Stimulated activated CD8-positive, alpha-beta memory T cell treated with anti-CD3 and anti-CD28 coated beads, Interleukin-15, amount 100 ng/mL, for 24 hours (primary cell): ENCODE measurements at places on chromosomes 2 and 18.

DNA sequence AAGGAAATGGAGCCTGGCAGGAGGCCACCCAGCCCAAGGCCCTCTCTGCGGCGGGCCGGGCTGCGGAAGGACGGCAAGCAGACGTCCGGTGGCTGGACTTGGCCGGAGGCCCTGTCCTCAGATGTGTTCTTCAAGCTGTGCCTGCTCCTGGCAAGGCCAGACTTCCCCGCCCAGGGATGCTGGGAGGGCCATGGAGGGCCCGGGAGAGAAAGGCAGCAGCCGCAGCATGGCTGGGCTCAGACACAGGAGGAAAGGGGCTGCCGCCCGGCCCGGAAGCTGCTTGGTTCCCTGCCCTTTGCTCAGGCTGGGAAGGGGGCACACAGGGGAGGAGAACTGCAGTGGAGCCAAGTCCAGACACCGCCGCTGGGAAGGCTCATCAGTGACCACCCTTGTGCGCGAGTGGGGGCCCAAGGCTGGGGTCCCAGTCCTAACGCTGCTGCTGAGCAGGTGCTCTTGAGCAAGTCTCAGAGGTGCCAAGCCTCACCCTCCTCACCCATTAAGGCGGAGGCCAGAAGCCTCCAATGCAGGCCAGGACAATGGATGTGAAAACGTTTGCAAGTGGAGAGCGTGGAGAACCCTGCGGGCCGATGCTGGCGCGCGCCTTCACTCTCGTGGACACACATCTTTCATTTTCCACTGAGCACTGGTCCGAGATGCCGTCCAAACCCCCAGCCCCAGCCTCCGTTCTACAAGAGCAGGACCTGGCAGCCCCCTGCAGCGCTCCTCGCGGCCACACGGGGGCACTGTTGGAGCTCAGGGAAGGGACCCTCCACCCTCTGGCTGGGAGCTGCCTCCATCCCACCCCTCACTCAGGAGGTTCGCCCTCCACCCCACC lies 7.9 kb downstream of the CROCC2 start:
- peak; percentile 50 for DNase-seq

DNA sequence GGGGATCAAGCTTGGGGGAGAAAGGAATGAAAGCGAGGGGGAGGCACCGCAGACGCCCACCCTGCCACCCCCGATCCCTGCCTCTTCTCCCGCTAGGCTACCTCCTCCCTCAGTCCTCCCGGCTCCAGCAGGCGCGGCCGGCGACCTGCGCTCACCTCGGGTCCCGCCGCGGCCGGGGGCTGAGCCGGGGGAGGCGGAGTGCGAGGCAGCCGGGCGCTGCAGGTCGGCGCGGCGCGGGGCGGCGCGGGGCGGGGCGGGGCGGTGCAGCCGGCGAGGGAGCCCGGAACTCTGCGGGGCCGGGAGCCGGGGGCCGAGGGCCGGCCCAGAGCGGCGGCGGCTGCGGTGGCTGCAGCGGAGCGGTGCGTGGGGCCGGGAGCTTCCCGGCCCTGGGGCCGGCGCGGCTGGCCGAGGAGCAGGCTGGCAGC lies 477 bp downstream of the ACVR1 start:
- DNase-seq = no peak

DNA sequence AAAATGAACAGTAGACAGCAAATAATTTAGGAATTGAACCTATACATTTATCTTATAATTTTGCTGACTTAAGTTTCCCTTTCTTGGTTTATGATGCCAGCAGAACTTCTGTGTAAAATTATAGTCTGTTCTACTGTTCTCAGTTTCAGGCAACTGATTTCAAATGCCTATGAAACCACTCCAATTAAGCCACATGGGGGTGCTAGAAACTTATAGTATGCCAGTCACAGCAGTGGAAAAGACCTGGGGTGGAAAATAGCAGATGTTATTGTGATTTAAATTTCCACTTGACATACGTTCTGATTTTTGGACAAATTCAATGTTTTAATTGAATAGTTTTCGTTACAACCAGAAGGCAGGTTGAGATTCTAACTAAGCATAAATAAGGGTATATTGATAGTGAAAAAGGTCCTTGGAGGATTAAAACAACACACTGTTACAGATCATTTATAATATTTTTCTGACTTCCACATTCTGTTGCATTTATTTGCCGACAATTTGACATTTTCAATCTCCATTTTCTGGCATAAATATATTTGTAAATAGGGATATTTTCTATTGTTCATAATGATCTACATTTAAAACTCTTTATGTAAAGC lies 61.4 kb downstream of the CPS1 start:
- no peak for DNase-seq

DNA sequence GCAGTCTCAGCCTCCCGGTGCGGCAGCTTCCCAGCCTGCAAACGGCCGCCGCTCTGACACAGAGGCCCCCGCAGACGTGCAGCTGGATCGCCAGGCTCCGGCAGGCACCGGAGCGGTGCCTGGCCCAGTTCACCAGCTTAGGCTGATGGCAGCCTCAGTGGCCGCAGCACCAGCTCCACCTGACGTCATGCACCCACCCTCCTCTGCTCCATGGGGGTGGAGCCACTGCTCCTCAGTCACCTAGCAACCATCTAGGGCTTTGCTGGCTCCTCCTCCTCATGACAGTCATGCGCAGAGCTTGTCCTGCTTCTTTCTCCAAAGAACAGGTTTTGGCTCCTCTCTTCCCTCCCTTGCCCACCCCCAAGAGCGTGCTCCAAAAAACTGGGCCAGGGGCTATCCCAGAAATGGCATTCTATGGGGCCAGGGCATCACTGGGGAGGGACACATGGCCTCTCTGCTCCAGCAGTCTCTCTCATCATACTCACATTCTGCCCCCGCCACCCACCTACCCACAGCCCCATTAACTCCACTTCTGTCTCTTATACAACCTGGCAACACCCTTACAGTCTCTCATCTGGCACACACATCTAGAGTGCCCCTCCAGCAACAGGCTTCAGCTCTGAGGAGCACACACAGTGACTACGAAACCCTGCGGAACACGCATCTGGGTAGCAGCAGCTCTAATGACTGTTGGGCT lies 5.5 kb downstream of the DCTN1 start:
- no peak for DNase-seq

GRCh38 chr2:190519975-190520767 lies 14.4 kb downstream of the NEMP2 start:
- no peak for DNase-seq

- DNase-seq = no peak
These were observed 120.5 kb downstream of the MTCL1 start for GRCh38 chr18:8825729-8826375.

GRCh38 chr18:36638224-36638623 lies 190.6 kb downstream of the TPGS2 start:
- no peak for DNase-seq

DNA sequence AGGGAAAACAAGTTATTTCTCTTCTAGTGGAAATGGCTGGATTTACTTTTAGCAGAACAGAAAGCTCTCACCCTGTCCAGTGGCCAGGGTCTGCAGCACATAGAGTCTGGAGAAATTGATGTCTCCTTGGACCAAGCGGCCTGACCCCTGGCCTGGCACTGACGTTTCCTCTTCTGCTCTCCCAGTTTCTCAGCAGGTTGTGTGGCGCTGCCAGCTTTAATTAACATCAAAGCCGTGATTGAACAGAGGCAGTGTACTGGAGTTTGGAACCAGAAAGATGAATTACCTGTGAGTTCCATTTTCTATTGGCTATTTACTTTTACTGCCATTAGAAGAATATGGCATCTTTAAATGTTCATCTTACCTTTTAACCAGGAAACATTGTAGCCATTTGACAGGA lies 20.9 kb downstream of the CD8A start:
- DNase-seq = no peak

- DNase-seq = no peak
These were observed 114.7 kb upstream of the RAB6C start for GRCh38 chr2:129864719-129865118.

DNA sequence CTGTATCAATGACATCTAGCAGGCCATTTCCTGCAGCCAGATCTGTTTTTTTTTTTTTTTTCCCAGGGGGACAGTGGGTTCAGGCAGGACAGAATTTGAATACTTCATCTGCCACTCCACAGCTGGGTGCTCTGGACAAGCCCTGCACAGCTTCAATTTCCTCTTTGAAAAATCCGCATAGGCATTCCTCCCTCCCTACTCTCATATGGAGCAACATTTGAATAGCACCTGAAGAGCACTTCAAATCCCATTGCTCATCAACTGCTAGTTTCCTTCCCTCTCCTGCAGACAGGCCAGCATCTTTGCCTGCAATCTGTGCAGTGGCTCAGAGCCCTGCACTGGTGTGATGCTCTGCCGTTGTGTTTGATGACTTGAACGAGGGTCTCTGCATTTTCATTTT lies 326.3 kb downstream of the TSN start:
- DNase-seq = no peak

DNA sequence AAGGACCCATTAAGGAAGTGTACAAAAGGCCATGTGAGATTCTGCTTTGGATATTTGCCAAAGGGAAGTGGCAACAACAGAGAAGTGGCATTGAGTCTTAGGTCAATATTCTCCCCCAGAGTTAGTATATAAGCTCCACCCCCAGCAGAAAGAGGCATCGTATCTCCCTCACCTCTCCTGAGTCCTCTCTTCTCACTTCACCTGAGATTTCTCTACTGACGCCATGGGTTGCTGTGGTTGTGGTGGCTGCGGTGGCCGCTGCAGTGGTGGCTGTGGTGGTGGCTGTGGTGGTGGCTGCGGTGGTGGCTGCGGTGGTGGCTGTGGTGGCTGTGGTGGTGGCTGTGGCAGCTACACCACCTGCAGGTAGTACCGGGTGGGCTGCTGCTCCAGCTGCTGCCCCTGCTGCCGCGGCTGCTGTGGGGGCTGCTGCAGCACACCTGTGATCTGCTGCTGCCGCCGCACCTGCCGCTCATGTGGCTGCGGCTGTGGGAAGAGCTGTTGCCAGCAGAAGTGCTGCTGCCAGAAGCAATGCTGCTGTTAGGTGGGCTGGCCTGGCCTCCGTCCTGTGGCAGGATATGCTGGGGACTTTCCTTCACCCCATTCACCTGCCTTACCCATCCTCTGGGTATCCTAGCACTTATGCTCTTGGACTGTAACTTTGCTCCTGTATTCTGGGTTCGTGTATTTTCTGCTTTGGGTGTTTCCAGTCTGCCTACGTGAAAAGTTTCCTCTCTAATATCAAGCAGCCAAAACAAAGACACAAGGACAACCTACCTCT lies 5.9 kb downstream of the SCYGR3 start:
- DNase-seq = no peak

DNA sequence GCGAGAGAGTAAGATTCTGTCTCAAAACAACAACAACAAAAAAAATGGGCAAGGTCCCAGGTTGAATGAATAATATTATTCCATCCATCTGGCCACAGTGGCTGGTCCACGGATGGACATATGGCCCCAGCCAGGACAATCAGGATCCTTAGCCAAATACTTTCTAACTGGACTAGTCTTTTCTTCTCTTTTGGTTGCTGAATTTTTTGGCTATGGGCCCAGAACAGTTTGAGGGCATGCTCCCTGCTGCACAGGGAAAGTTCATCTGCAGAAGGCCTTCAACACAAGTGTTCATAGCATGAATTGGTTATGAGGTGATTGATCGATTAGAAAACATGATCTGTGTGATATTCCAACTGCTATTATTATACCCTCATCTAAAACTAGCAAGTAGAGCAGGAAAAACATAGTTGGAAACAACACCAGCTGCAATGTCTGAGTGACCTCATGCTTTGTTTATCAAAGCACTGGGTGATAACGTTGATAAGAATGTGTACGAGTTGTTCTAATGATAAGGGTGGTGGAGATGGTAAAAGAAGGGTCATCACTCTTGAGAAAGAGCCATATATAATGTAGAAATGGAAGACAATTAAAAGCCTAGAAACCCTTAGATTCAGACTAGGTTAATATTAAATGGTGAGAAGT lies 47.8 kb upstream of the RNF103 start:
- DNase-seq = no peak

DNA sequence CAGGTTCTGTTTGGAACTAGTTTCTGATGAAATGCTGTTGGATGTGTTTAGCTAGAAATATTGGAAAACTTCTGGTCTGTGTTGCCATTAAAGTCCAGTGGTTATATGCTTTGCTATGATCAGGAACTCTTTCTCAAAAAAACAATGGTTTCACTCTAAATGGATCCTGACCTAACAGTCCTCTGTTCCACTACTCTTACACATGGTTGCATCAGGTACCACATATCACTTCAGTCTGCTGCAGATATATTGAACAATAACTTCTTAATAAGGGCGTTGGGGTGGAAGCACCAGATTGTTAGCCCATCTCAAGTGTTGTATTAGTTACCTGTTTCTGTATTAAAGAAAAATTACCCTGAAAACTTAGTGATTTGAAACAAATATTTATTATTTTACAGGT lies 676.6 kb upstream of the GCFC2 start:
- no peak for DNase-seq

GRCh38 chr2:68318914-68319397 lies 793 bp downstream of the CNRIP1 start:
- no peak for DNase-seq

DNA sequence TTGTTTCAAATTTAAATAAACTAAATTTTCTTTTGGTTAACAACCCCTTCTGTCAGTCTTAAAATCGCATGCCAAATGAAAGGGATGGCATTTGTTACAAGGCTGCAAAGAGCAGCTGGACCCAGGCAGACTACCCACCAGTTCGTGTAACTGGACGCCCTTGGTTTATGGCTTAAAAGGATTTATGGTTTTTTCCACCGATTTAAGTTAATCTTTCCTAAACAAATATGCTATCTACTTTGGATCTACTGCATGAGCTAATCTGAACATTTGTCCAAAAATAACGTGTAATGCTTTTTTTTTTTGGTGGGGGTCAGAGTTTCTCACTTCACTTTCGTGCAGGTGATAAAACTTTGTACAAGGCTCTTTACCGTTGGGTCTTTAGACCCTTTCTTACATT lies 62.9 kb downstream of the DIS3L2 start:
- DNase-seq = no peak

DNA sequence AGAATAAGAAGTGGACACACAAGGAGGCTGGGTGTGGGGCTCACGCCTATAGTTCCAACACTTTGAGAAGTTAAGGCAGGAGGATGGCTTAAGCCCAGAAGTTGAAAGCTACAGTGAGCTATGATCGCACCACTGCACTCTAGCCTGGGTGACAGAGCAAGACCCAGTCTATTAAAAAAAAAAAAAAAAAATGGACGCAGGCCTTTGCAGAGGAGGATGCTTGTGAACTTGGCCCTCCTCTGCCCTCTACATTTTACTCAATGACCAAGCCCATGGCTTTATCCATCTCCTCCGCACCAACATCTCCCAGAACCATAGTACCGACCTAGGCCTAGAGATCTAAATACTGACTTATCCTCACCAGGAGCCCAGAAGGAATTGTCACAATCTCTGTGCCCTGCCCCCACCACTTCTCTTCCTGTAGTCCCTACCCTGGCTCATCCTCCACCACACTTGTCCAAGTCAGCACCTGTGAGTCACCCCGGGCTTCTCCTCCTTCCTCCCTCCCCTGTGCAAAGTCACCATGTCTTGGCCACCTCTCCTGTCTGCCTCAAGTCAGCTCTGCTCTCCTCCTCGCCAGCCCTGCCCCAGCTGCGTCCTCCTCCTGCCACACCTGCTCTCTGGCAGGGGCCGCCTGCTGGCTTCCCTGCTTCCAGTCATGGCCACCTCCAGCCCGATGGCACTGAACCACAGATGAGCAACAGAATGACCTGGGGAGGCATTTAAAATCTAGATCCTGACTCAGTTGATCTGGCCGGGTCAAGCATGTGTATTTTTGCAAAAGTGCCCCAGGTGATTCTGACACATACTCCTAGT lies 35.8 kb upstream of the ASPRV1 start:
- no peak for DNase-seq
